Stimulated activated naive CD8-positive, alpha-beta T cell treated with anti-CD3 and anti-CD28 coated beads, Interleukin-15, amount 100 ng/mL, for 72 hours (primary cell): ENCODE measurements at places on chromosomes 13 and 19.

GRCh38 chr19:40286235-40286970 lies 1.3 kb upstream of the AKT2 start:
- no peak for DNase-seq

- DNase-seq, result no peak
These were observed at the start of gene TRPC4 for GRCh38 chr13:37869756-37870488. Gene TRPC4, minus strand, starts transcription at chr13:37869772. Its CDS starts 86,439 bp downstream, at chr13:37783333.

GRCh38 chr19:46063201-46063600 lies 22.4 kb upstream of the IGFL4 start:
- DNase-seq, result no peak

DNA sequence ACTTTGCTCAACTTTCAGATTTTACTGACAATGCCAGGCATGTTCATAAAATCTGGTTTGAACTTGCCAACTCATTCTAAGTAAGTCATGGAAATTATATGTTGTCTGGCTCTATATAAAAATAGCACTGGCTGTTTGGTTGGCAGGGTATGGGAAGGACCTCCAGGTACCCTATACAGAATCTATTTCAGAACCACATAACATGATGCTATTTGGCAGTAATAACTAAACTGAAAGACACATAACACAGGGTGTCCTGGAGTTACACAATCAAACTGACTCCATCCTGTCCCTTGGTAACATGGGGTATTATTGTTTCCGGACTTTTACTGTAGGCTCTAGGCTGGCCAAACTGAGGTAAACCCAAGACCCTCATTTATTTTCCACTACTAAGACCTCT lies 248.8 kb downstream of the RGCC start:
- no peak for DNase-seq

- no peak for DNase-seq
These were observed 5.3 kb upstream of the F2RL3 start for GRCh38 chr19:16883522-16883921.

- DNase-seq, result no peak
These were observed 1.8 kb upstream of the CKM start for GRCh38 chr19:45324349-45324907.

DNA sequence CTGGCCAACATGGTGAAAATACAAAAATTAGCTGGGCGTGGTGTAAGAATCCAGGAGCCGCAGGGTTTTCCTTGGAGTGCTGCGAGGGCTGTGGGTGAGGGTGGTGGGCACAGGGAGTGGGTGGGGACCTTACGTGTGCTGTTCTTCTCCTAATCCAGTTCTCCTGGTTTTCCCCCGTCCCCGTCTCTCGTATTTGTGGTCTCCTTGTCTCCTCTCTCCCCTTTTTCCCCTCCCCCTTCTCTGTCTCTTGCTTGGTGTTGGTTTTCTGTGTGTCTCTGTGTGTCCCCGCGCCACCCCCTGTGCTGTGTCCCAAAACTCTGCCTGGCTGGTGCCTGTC lies 1.7 kb downstream of the SELENOW start:
- no peak for DNase-seq

GRCh38 chr13:23613596-23613995 lies 43.4 kb downstream of the TNFRSF19 start:
- no peak for DNase-seq

DNA sequence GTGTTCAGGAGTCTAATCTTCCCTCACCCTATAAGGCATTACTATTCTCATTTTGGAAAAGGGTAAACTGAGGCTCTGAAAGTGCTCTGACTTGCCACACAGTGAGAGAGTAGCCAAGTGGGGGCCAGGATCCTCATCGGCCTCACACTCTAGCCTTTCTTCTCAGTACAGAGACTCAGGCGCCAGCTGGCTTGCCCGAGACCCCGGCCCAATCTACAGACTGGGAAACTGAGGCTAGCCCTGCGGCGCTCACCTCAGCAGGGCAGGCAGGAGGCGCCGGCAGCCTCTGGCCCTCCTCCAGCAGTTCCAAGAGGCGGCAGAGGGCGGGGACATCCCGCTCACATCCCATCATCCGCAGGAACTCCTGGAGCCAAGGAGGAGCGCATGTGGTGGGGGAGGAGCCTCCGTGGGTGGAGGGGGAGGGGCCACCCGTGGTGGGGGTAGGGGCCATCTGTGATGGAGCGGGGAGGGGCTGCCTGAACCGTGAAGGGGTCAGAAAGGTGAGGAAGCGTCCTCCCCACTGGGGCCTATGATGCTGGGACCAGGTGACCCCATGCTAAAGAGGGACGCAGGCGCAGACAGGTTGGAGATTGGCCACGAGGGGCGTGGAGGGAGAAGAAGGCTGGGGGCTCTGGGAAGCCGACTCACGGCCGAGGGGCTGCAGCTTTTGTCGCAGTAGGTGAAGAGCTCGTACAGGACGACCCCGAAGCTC lies 8.7 kb upstream of the INSL3 start:
- no peak for DNase-seq

DNA sequence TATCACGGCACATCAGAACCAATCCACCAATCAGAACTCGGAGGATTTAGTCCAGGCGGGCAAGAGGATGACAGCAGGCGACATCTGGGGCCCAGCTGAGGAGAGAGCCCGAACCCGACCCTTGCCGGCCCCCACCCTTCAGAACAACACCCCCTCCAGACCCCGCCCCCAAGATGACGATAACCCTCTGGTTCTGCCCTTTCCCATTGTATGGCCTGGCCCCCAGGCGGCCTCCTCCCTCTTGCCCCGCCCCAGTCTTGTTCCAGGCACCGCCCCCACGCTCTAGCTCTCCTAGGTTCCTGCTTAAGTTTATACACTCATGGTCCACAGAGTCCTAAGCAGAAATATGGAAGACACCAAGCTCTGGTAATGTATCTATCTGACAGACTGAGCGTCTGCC lies 2.8 kb upstream of the ZNF83 start:
- DNase-seq, result no peak

- DNase-seq, result no peak
These were observed 37.4 kb upstream of the RCBTB2 start for GRCh38 chr13:48570216-48570828.
